ENCODE measurements at places on chromosomes 3 and 15.

GRCh38 chr3:142086581-142087090, 62.7 kb downstream of the TFDP2 start:
- no peak for DNase-seq

DNA sequence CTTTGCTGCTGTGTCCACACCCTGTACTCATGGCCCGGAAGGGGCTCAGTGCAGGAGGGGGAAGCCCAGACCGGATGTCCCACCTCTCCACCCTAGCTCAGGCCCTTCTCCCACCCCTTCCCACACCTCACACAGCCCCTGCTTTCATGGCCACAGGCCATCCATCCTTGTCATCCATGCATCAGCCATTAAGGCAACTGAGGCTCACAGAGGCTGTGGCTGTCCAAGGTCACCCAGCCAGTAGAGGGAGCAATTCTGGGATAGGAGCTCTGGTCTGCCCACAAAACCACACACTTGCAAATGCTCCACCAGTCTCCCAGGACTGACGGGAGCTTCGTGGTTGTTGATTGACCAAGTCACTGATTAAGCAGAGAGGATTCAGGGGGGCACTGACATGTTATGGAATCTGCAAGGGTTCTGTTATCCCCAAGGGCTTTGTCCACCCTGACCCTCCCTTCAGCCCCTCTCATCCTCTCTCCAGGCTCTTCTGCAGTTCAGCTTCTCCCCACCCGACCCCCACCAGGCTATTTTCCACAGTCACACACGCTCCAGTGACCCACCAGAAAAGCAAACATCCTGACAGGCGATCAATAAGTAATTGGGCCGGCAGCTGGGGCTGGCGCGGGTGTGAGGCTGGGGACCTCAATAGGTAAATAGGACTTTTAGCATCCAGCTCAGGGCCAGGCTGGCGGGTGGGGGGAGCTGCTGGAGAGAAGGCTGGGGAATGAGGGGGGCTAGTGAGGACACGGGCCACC, 15.1 kb downstream of the LINGO1 start:
- no peak for DNase-seq

DNA sequence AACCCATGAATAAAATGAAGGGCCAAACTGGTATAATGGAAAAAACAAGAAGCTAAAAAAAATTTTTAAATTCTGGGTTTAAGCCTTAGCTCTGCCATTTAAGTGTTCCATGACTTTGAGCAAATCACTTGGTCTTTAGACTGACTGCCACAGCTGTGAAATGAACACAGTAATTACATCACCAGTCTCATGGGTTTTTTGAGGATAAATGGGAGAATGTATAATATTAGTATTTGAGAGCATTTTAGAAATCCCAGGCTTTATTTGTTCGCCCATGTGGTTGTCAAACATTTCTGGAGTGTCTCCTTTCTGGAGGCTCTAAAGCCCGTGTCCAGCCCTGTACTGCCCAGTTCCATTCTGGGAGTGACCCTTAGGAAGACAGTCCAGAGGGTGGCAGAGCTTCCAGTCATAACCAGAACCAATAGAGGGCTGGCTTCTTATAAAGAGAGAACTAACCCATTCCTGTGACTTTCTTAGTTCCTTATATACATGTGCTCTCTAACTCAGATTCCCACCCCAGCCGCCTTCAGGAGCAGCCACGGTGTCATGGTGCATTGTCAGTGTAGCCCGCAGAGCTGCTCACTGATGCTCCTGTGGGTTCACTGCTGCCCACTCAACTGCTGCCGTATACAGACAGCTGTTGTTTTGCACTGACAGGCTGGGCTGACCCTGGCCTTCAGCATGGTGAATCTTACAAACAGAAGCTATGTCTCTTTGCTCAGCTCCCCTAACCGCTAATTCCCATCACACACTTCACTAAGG, 44.7 kb downstream of the BOC start:
- no peak for DNase-seq

GRCh38 chr15:69677403-69677802, 224.8 kb downstream of the RPLP1 start:
- DNase-seq = no peak

DNA sequence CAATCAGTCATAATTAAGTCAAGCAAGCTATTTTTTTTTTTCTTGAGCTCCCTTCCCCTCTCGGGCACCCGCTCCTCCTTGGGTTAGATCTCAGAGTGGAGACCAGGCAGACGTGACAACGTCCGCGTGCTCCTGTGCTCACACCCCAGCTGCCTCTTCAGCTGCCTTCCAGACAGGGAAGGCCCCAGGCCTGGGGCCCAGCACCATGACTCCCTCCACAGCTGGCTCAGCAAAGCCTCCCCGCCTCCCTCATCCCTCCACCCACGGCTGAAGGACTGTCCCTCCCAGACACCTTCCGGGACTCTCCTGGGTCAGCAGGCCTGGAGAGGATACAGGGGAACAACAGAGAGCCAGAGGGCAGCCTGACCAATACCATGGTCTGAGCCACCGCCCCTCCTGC, 87.9 kb upstream of the LINGO1 start:
- DNase-seq = no peak

GRCh38 chr15:55283379-55284147, 6.0 kb downstream of the RAB27A start:
- peak; percentile 0 for DNase-seq

- DNase-seq = no peak
Measured at GRCh38 chr3:112856537-112856936, 9.9 kb upstream of the CD200R1L start.

GRCh38 chr3:104526901-104527401, 839.8 kb upstream of the ALCAM start:
- DNase-seq = no peak

DNA sequence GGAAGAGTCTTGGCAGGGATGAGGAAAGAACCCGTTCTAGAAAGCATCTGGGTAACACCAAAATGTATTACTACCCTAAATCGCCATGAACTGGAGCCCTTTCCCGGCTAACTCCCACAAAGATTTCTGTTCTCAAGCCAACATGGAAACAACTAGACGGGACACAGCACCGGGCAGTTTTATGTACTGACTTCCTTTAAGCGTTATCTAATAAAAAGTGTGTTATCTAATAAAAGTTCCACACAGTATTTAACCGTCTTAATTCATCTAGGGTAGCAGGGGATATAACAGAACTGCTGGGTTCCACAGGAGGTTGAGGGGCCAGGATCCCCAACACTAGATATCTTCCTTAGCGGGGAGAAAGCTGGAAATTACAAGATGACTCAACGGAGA, 347 bp upstream of the C3orf62 start:
- DNase-seq = no peak

- DNase-seq = no peak
Measured at GRCh38 chr15:64233299-64233698, 70.5 kb upstream of the PPIB start.

- DNase-seq = no peak
Measured at GRCh38 chr3:72606005-72606800, 242.0 kb downstream of the SHQ1 start.

DNA sequence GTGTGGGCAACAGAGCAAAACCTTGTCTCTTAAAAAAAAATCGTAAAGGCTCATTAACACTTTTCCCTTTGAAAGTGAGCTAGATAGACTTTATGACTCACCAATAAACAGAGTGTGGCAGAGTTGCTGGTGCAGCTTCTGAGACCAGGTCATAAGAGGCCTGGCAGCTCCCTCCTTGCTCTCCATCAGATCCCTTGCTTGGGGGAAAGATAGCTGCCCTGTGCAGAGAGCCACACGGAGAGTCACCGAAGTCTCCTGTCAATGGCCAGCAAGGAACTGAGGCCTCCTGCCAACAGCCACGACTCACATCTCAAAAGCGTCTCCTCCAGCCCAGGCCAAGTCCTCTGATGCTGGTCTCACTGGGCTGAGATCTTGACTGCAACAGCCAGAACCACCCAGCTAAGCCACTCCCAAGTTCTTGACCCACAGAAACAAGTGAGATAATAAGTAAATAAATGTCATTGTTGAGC, 8.7 kb upstream of the GP9 start:
- no peak for DNase-seq

GRCh38 chr3:140416666-140417065, 261.2 kb upstream of the TRIM42 start:
- DNase-seq = no peak

Data from vagina (tissue), 2 donors.